ENCODE measurements at places on chromosomes 16 and 17. TPM values are rescaled to one million over a fixed set of nuclear protein-coding genes. Genes with fewer than 3 reads are reported as not detected.

GRCh38 chr16:2761886-2762583 is 9.6 kb downstream of the SRRM2 start:
- DNase-seq, result no peak

- no peak for DNase-seq
These were observed 8.8 kb downstream of the RASL10B start for GRCh38 chr17:35740216-35740615.

- DNase-seq, result peak; percentile 64
These were observed 667 bp downstream of the EFCAB13 start for GRCh38 chr17:47324224-47325020.

DNA sequence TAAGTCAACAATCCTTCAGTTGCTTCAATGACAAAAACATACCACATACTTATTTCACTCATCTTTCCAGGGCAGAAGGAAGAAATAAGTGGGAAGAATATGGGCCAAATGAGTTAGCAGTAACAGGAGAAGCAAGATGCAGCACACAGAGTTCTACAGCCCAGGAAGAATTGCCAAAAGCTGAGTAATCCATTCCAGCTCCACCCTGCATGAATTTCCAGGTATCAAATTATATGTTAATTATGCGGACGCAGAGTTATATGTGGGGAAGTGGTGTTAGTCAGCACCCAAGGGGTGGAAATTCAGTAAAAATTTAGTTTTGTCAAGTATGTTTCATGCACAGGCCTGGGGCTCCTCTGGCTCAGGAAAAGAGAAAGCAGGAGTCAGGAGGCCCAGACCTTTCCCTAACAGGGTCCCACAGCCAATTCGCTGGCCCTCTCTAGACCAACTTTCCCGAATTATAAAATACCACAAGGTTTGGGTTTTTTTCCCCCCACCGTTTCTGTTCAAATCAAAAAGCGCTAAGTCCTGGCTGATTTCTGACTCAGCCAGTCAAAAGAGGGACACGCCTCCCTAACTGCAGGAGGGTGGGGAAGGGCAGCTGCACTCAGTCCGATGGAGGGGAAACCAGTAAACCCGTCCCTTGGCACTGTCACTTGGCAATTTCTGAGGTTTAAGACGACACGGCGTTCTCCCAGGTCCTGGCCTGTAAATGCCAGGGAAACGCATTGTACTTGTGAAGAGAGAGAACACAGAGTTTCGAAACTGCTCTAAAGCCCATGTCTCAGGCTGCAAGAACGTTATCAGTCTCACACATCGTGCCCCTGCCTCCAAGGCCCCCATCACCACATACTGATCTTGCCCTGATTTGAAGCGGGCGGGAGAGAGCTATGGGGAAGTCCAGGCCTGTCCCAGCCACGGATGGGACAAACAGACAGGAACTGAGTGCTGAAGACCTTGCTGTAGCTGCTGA is 58.1 kb downstream of the ZFHX3 start:
- DNase-seq, result peak; percentile 49

GRCh38 chr16:67055712-67056487 is 27.0 kb downstream of the CBFB start:
- no peak for DNase-seq

DNA sequence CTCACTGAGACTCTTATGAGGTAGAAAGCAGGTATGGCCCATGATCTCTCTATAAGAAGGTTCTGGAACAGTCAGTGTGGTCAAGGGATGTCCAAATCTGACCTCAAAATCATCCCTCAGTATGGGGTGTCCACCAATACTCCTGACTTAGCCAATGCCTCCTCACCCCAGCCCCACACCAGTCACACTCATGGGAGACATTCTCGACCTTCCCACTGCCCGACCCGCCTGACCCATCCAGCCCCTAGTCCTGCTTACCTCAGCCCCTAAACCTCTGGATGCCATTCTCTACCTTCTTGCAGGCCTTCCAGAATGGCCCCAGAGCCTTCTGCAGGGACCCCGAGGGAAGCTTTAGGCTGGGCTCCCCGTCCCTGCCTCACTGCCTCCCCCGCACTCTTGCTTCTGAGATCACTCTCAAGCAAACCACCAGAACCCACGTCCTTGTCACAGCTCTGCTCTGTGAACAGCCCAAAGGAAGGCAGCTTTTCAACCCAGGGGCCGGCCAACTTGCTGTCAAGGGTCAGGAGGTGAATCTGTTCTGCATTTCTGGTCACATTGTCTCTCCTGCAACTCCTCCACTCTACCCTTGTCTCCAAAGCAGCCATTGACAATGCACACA is 44.9 kb upstream of the RBFOX3 start:
- no peak for DNase-seq

MAP3K14 gene
- total RNA-seq, result 18.0 TPM

ABCC11 gene
- total RNA-seq, result 0.35 TPM

EPN3 gene
- 40.0 TPM for total RNA-seq

DNA sequence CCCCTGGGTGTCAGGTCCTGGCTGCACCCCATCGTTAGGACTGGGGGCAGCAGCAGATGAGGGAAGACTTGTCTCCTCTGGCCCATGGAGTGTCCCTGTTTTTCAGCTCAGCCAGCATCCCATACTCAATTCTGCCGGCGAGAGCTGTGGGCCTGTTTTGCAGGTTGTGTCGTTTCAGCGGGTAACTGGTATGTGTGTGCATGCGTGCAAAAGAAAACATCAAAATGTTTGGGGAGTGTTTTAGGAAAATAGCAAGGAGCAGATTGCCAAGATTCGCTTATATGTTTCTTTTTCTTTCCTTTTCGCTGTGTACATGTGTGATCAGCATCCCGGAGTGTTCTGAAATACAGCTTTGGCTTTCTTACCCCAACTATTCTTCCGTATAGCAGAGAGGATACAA is 34.7 kb downstream of the MSI2 start:
- DNase-seq, result no peak

SULT1A1 gene
- total RNA-seq, result 52.4 TPM

DNA sequence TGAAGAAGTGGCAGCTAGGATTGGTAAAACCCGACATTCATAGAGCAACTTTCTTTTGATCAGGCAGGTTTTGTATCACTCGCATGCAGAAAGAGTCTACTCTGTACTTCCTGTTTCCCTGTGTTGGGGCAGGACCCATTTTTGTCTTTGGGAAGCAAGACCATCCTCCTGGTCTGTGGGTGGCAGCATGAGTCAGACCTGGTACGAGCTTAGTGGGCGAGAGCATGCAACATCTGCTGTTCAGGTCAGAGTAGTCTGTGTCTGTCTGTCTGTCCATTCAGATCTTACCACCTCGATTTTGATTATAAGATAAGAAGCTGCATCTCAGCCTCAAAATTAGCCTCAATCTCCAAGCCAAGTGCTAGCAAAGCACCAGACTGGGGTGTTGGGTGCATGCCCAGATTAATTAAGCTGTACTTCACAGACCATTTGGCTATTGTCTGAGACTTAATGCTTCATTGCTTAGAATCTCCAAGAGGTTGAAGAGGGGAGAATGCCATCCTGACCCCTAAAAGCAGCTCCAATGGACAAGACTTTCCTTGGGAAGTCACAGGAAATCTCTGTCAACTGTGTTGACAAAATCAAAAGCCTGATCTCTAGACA is 110.9 kb downstream of the XYLT1 start:
- DNase-seq, result no peak

DNA sequence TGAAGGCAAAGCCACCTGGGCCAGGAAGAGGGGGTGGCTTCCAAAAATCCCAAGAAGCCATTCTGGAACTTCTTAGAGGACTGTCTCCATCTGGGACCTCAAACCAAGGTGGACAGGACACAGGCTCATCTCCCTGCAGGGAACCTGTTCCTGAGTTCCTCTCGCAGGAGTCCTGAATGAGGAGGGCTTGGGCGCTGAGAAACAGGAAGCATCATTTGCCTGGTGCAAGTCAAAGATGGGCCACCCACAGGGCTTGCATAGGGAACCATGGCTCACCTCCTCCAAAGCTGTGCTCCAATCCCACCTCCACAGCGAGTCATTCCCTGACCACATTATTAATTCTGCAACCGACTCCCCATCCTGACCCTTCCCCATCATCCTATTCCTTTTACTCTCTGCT is 55.0 kb upstream of the RPL38 start:
- no peak for DNase-seq

MMP15 gene
- 57.9 TPM for total RNA-seq

- no peak for DNase-seq
These were observed 349.4 kb downstream of the SLC39A11 start for GRCh38 chr17:72743037-72743467.

- DNase-seq, result peak; percentile 79
These were observed 21.8 kb downstream of the ITGB3 start for GRCh38 chr17:47275245-47275984.

DNA sequence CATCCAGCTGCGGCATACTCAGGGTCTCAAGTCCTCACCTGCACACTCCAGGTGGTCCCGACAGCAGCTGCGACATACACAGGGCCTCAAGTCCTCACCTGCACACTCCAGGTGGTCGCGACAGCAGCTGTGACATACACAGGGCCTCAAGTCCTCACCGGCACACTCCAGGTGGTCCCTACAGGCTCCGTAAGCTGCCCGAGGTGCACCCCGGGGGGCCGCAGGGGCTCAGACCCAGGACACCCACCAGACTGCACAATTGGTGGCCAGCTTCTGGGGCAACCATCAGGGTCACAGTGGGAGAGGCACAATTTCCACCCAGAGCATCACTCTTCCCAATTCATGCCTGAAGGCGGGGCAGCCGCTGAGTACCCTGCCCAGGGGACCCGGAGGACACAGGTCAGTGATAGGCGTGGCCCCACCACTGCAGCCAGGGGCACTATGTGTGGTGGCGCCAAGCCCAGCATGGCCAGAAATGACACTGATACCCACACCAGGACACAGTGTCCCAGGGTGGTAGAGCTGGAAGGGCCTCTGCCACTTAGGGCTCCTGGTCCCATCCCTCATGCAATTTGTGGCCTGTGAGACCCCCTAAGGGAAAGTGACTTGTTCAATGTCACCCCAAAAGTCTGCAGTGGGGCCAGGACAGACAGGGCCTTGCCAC is 57.5 kb upstream of the ZNF469 start:
- no peak for DNase-seq

GRCh38 chr16:7964167-7964566 is 626.1 kb downstream of the TMEM114 start:
- no peak for DNase-seq

CCL4 gene
- 8.8 TPM for total RNA-seq

GRCh38 chr16:87254734-87255133 is 62.5 kb downstream of the C16orf95 start:
- no peak for DNase-seq

- no peak for DNase-seq
These were observed 122.9 kb downstream of the ABCA8 start for GRCh38 chr17:68832109-68832802.

- DNase-seq, result no peak
These were observed 998 bp upstream of the TMEM11 start for GRCh38 chr17:21214777-21215541.

DNA sequence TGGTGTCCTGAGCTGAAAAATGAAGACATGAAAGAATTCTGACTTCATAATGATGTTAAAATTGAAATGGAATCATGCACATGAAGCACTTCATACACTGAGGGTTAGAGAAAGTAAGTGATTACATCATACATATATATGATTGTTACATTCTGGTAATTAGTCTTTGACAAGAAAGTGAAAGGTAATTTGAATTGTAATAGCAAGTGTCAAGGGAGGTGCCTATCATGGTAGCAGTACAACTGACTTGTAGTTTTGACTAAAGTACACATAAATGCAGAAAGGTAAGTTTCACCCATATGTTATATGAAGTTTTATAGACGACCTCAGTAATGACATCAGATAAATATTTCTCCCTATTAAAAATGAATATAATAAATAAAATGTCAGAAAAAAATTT is 1325.0 kb upstream of the GOT2 start:
- DNase-seq, result no peak

HSD17B1 gene
- 1.7 TPM for total RNA-seq

GRCh38 chr16:11100239-11100750 is 155.7 kb downstream of the SOCS1 start:
- peak; percentile 51 for DNase-seq

GRCh38 chr17:66392783-66393437 is 90.5 kb downstream of the PRKCA start:
- no peak for DNase-seq

NPTX1 gene
- 2.0 TPM for total RNA-seq

DNA sequence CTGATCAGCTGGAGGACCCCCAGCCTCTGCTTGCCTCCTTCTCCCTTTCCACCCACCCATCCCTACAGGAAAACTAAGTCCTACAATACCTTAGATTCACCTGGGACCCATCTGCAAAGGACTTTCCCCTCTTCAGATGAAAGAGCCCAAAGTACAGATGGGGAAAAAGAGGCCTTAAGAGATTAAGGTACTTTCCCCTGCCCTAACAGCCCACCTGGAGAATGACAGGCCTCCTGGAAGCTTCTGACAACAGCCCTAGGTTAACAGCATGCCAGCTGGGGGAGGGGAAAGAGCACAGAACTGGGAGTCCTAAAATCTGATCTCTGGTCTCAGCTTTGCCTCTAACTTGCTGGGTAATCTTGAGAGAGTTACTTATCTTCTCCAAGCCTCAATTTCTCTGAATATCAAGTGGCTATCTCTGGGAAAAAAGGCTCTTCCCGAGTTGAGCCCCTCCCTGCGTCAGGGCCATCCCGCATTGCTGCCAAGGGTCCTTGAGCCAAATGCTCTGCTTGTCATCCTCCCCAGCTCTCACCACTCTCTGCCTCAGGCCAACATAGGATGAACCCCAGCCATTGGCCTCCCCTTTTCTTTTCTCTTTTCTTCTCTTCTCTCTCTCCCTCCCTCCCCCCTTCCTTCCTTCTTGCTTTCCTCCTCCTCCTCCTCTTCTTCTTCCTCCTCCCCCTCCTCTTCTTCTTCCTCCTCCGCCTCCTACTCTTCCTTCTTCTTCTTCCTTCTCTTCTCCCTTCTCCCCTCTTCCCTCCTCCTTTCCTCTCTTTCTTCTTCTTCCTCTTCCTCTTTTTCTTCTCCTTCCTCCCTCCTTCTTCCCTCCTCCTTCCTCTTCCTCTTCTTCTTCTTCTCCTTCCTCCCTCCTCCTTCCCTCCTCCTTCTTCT is 22.5 kb upstream of the SP6 start:
- DNase-seq, result no peak

MEFV gene
- total RNA-seq, result 0.61 TPM

DNA sequence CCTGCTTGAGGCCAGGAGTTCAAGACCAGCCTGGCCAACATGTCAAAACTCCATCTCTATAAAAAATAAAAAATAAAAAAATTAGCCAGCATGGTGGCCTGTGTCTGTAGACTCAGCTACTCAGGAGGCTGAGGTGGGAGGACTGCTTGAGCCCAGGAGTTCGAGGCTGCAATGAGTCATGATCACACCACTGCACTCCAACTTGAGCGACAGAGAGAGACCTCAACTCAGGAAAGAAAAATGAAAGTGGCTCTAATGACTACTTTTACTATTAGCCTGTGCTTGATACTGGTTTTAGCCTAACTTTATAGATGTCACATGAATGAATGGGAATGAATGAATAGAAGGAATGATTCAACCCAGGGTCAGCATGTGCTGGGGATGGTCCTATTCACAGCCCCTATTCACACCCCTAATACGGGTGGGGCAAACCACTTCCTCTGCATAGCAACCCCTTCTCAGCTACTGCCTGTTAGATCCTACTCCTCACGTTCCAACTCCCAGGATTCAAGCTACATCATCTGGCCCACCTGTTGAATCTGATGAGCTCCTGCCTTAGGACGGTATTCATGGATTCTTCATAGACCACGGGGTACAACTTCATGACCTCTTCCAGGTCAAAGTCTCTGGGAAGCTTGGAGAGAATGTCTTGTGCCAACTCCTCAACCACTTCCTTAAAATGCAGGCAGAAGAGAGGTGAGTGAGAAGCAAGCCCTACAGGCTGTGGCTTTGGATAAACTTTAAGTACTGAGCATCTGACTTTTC is 40.5 kb downstream of the LYRM1 start:
- no peak for DNase-seq

PCTP gene
- total RNA-seq, result 25.8 TPM

CACNG5 gene
- total RNA-seq, result not detected

DNAI2 gene
- not detected for total RNA-seq

CLEC18A gene
- total RNA-seq, result 0.43 TPM

CA4 gene
- total RNA-seq, result 725 TPM

KCNJ18 gene
- total RNA-seq, result not detected
